ENCODE measurements at places on chromosomes 2 and 18. TPM values are rescaled to one million over a fixed set of nuclear protein-coding genes. Genes with fewer than 3 reads are reported as not detected.
A peak's percentile ranks its signal among the peaks of the same experiment; 100 is the strongest.

The PAX8 gene
- total RNA-seq: 1.3 TPM

The IFIH1 gene
- 59.8 TPM for total RNA-seq

The CBLN2 gene
- total RNA-seq: not detected

The GTF2A1L gene
- total RNA-seq: not detected

The UGT1A4 gene
- total RNA-seq: not detected

The ASXL2 gene
- total RNA-seq: 8.1 TPM

GRCh38 chr18:3402982-3403451 lies 47.0 kb upstream of the TGIF1 start:
- DNase-seq: no peak

DNA sequence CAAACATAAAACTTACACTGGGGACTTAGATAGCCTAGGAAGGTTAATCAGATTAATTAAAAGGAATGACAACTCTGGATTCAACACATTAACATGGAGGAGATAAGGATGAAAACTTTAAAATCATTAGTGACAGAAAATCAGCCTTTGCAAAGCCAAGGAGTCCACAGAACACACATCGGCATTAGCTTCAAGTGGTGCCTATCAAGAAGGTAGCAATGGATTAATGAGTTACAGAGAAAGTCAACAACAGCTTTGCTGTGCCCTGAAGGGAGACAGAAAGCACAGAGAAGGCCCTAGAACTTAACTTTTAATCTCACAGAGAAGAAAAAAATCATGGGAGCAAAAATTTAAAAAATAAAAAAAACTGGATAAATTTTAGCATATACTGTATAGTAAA lies 88.6 kb downstream of the KCNH7 start:
- DNase-seq: no peak

DNA sequence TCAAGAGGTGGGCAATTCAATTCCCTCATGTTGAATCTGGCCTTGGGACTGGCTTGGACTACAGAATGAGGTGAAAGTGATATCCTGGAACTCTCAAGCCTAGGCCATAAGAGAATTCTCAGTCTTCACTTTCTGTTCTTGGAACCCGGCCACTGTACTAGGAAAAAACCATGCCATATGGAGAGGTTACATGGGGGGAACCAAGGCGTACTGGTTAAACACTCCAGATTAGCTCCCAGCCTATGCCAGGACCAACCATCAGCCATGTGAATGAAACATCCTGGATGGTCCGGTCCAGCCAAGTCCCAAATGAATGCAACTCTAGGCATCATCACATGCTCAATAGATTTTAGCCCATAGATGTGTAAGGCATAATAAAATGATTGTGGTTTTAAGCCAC lies 56.4 kb downstream of the ZNF385B start:
- no peak for DNase-seq

DNA sequence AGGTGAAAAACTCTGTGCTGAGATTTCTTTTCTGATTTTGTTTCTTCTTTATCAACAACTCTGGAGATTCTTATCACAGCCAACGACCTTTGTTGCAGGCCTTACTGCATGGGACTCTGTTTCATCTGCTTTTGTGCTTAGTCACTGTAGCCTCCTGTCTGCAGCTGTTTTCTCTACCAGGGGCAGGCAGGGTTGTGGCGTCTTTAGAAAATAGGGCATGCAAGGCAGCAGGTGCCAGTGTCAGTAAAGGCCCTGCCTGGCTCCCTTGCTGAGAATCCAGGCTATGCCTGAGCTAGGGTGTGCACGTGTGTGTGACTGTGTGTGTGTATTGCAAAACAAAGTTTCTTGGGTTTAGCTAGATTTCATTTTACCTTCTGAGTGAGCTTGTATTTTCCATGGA lies 14.6 kb upstream of the SLC9A2 start:
- DNase-seq: no peak

DNA sequence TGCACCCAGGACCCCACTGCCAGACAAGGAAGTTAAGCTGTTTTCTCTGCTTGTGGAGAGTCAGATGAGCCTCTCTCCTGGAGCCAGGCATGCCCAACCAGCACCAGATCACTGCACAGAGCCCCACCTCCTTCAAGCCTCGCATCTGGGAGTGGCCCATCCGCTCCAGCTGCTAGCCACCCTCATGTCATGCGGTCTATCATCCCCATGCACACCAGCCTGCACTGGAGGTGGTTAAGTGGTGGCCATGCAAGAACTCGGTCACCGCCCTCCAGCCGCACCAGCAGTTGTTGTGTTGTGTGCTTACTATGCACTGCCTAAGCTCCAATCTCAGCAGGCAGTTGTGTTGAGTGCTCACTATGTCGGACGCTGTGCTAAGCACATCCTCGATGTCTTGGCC lies 177.9 kb upstream of the SLC14A2 start:
- no peak for DNase-seq

GRCh38 chr2:186862869-186863709 lies 14.1 kb upstream of the ZSWIM2 start:
- peak; percentile 43 for DNase-seq

GRCh38 chr18:22667616-22668422 lies 250.1 kb upstream of the CTAGE1 start:
- DNase-seq: no peak

DNA sequence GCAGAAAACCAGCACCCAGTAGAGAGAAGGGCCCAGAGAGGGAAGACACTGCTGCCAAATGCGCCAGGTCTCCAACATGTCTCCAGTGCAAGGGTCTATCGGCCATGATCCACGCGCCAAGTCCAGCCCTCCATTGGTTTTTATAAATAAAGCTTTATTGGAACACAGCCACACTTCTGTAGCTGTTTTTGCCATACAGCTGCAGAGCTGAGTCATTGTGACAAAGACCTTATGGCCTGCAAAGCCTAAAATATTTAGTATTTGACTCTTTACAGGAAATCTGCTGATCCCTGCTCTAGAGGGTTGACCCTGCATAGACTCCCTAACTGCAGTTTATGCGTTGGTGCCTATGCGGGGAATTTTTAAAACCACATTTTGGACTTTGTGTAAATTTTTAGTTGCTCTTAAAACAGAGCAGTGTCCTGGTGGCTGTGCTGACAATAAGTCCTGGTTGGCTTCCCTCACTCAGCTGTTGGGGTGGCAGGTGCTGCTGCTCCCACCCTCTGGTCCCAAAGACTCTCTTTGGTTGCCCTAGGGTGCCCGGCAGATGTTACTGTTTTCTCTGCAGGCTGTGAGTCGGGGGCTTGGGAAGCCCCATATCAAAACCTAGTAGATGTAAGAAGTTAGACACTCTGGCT lies 154.9 kb downstream of the CTIF start:
- DNase-seq: no peak

DNA sequence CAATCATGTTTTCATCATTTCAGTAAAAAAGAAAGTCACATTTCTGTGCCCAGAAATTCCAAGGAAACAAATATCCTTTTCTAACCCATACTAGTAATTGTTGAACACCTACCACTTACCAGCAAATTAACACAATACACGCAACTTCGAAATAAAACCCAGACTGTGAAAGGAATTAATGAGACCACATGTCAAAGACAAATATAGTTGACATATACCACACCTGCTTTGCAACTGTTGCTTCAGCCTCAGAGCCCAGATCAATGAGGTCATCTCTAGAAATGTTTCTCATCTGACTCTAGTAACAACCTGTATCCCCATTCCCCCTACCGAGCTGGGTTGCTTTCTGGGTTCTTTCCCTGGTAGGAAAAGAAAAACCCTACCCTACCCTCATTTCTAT lies 52.6 kb downstream of the TRIP12 start:
- DNase-seq: no peak

GRCh38 chr18:70072678-70073077 lies 125.0 kb upstream of the CD226 start:
- no peak for DNase-seq

- no peak for DNase-seq
These were observed 47.2 kb downstream of the MEP1B start for GRCh38 chr18:32237049-32237448.

DNA sequence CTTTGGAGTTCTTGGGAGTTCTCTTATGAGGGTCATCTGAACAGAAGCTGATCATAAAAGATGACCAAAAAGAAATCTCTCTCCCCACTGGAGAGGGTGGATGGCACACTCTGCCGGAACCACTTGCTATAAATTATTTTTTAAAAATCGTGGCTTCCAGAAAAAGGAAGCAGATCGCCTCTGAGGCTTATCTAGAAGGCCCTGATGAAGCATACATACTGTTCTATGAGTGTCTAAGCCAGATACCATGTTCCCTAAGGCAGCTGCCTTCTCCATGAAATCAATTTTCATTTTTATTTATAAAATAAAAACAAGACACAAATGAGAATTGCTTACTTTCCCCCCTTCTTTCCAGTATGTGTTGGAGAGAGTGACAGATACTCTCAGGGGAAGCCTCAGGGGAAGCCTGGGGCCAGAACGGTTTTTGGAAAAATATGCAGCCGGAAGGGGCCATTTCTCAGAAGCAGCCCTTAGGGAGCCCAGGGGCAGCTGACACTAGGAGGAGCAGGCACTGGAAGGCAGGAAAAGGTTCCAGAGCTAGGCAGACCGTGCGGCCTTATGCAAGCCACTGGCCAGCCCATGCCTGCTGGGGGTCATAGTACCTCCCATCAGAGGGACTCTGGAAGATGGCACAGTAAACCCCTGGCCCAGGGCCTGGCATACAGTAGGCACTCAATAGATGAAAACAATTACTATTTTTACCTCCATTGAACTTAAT lies 130.6 kb downstream of the CABLES1 start:
- peak; percentile 68 for DNase-seq

- no peak for DNase-seq
These were observed 57.1 kb upstream of the RAB12 start for GRCh38 chr18:8552151-8552550.
